Choroid plexus epithelial cell (primary cell): ENCODE measurements at places on chromosomes 1 and 21.

DNA sequence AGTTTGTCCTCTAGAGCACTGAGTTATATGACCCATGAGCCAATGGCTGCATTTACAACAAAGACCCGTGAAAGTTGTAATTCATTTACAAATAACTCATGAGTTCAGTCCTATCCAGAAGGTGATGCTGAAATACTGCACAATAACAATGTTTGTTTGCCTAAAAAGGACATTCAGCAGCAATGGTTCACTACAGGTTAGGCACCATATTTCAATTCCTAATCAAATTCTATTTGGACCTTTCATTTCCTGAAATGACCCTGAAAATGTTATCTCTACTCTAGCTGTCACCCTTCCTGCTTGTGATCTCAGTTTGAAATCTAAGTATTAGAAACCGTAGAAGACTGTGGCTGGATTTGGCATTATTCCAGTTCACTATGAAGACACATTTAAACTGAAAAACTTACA lies 191.2 kb upstream of the SAMSN1 start:
- DNase-seq = peak; percentile 26

DNA sequence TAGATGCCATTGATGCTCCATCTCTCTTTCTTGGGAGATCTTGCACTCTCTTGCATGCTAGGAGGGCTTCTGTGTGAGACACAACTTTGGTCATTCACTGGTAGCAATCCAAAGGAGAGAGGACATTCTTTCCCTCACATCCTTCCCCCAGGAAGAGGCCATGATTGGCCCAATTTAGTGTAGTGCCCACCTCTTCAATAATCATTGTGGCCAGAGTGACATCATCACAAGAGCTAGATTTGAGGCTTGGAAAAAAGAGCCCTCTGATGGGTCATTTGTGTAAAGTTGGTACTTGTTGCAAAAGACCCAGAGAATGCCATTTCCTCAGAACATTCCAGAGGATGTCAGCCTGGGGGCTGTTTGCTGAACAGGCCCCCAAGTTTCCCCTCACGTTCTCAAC lies 30.2 kb downstream of the S100A6 start:
- DNase-seq = no peak

DNA sequence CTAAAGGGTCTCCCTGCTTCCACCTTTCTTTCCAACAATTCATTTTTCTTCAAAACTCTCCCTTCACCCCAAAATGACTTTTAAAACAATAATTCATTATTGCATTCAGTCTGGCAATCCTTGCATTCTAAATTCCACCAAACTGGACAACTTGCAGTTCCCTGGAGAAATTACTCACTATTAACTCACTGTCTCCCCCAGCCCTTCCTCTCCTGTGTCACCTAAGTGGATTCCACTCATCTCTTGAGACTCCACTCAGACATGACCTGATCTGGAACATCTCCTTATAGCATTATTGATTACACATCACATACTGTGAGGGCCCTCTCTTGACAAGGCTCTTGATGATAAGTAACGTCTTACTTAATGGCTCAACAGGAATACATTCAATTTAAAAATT lies 257.1 kb downstream of the BRINP2 start:
- no peak for DNase-seq

GRCh38 chr1:234926264-234926558 lies 202.4 kb downstream of the TOMM20 start:
- no peak for DNase-seq

DNA sequence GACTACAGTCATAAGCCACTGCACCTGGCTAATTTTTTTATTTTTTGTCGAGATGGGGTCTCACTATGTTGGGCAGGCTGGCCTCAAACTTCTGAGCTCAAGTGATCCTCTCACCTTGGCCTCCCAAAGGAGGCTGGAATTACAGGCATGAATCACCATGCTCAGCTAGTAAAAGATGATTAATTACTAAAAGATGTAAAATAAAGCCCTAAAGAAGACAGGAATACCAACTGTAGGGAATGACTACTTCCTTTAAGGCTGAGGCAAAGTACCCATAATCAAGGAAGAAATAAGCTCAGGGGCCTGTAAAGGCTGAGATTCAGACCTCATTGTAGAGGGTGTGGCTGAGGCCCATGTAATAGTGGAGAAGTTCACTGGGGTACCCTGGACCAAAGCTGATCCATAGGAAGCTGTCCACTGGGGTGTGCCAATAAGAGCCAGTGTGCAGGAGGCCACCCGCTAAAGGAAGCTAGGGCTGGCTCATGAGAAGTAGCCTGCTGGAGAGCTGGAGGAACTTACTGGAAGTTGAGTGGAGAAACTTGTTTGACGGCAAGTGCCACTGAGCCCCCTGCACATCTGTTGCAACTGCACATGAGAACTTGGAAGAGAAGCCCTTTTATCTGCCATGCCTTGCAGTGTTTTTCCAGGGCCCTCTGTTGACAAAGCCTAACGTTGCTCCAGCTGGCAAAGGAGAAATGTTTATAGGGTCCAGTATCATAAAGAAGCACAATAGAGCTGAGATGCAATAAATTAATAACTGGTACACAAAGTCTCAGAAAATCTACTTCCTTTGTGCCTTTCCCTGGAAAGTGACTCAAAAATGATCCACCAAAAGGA lies 17.8 kb upstream of the SERTAD4 start:
- no peak for DNase-seq

GRCh38 chr1:37719572-37720195 lies 27.4 kb downstream of the CDCA8 start:
- no peak for DNase-seq

- DNase-seq = no peak
These were observed 87.4 kb downstream of the CRB1 start for GRCh38 chr1:197355248-197355995.

GRCh38 chr1:12232221-12232620 lies 2.4 kb downstream of the VPS13D start:
- DNase-seq = no peak

DNA sequence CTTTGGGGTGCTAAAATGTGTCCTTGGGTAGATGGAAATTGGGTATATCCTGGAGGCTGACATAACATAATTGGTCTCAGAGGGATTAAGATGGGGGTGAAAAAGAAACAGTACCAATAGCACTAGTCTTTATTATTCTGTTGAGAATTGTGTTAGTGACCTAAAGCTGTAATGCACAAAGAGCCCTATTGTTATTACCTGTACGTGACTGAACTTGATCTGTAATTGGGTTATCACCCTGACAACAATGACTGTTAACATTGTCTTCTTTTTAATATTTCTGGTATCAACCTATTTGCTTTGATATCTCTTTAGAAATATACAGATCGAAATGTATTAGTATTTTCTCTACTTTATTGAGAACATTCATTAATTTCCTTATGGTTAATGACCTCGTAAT lies 147.6 kb downstream of the NEK7 start:
- DNase-seq = no peak

- DNase-seq = no peak
These were observed 72.0 kb downstream of the OLFML2B start for GRCh38 chr1:161951646-161952045.

- peak; percentile 49 for DNase-seq
These were observed 913 bp upstream of the S1PR1 start for GRCh38 chr1:101235696-101236515.

- DNase-seq = no peak
These were observed 32.4 kb upstream of the ATP1A1 start for GRCh38 chr1:116340506-116341231.
